ENCODE measurements at places on chromosomes 5 and 9.

DNA sequence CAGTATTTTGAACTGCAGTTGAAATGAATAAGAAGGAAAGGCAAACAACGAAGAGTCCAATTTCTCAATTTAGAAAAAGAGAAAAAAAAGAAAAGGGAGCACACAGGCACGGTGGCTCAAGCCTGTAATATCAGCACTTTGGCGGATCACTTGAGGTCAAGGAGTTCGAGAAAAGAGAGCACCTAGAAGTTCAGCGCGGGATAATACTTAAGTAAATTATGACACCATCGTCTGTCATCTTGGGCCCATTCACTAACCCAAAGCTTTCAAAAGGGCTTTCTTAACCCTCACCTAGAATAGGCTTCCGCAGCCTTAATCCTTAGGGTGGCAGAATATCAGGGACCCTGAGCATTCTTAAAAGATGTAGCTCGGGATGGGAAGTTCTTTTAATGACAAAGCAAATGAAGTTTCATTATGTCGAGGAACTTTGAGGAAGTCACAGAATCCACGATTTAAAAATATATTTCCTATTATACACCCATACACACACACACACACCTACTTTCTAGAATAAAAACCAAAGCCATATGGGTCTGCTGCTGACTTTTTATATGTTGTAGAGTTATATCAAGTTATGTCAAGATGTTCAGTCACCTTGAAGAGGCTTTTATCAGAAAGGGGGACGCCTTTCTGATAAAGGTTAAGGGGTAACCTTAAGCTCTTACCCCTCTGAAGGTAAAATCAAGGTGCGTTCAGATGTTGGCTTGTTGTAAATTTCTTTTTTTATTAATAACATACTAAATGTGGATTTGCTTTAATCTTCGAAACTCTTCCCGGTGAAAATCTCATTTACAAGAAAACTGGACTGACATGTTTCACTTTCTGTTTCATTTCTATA lies 602 bp upstream of the CD274 start:
- DNase-seq, result no peak

DNA sequence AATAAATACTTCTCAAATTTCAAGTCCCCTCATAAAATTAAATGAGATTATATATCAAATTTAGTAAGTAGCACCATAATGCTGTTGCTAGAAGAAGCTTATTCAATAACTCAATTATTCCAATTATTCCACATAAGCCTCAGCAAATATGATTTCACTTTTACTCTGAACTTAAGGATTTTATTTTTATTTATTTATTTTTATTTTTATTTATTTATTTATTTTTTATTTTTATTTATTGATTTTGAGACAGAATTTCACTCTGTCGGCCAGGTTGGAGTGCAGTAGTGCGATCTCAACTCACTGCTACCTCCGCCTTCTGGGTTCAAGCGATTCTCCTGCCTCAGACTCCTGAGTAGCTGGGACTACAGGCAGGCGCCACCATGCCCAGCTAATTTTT lies 1308.3 kb upstream of the CDH9 start:
- no peak for DNase-seq

- no peak for DNase-seq
Measured at GRCh38 chr5:112339761-112340160, 79.3 kb downstream of the EPB41L4A start.

GRCh38 chr5:125190232-125191087 lies 444.0 kb upstream of the ZNF608 start:
- no peak for DNase-seq

GRCh38 chr9:107485458-107486043 lies 4.0 kb downstream of the KLF4 start:
- DNase-seq, result no peak

- no peak for DNase-seq
Measured at GRCh38 chr5:75611311-75612225, at the start of gene ANKDD1B. TSS of gene ANKDD1B (plus strand) at chr5:75611453. CDS start at chr5:75611635, 182 bp downstream.

- no peak for DNase-seq
Measured at GRCh38 chr5:141319202-141319601, 1.4 kb downstream of the TAF7 start.

DNA sequence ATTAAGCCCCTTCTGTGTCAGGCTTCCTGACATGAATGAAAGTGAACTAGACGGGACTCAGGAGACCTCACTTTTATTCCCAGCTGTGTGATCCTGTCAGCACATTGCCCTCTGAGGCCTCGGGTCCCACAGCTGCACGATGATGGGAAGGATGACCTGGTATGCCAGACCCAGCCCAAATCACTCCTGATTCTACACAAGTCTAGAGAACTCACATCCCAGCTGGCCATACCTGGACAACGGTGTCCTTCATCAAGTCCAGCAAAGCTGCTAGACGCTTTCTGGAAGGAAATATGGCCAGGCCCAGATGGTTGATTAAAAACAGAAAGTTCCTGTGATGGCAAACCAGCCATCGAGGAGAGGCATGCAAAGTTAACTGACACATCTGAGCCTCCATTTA lies 118.0 kb upstream of the FSTL4 start:
- DNase-seq, result no peak

DNA sequence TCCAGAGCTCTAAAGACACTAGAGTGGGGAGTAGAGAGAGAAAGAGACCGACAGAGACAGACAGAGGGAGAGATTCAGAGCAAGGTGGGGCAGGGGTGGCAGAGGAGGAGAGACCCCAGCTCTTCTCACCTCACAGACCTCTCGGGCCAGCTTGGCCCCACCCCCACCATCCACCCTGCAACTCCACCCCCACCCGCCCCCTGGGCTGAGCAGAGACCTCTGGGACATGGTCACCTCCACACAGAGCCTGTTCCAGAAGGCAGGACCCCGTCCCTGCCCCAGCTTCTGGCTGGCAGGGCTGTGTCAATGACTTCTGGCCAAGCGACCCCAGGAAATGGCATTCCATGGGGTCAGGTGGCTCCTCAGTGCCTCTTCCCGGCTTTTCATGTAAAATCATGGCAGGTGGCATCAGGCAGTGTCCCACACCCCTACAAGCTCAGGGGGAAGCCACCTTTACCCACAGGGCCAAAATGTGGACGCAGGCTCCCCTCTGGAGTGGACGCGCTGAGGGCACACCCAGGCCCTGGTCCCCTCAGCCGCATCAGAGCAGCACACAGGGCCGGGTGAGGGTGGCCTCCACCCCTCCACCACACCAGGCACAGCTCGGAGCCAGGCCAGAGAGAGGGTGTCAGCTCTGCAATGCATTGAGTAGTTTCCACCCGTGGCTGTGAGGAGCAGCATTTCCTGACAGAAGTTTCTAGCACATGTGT lies 131.2 kb upstream of the LPCAT1 start:
- no peak for DNase-seq

Data from CD4-positive, alpha-beta T cell treated with Interferon gamma for 1 hour (primary cell).